ENCODE measurements at places on chromosomes 7 and 10.

DNA sequence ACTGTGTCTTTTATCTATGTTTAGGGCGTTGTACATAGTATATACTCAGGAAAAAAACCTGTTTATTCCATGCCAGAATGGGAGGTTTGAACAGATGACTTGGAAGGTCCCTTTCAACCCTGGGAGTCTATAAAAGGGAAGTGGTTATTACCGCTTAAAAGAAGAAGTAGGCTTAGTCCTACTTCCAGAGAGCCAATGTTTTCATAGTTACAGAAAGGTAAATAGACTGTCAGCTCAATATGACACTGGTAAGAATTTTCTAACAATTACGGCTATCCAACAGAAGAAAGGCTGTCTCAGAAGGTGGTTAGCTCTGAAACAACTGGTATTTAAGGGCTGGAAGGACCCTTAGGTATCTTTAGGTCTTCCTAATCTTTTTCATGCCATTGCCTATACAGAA, 1.1 kb upstream of the TFAM start:
- no peak for DNase-seq

DNA sequence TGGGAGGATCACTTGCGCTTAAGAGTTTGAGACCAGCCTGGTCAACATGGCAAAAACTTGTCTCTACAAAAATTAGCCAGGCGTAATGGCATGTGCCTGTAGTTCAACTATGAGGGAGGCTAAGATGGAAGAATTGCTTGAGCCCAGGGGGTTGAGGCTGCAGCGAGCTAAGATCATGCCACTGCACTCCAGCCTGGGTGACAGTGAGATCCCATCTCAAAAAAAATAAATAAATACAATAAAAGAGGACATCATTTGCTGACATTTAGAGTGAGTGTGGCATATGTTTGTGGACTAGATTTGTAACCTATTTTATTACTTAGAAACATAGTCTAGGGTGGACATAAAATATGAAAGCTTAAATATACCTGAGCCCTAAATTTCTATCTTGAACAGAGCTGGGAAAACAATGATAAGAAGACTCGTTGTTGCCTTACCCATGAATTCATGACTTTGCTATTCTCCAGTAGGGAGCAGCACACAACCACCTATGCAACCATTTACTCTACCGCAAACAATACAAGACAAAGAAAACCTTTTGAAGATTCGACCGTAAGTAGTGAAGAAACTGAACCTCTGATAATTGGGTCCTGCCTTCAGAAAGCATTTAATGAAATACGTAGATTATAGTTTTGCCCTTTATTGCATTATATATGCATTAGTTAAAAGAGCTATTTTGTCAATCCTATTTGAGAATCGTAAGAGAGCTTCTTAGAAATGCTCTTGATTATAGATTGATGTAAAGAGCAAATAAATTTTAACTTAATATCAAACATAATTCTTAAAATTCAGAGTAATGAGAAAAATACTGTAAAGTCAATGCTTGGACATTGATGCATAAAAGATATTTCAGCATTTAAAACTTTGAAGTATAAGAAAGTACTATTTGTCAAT, 83.5 kb downstream of the GNAT3 start:
- DNase-seq: no peak

- no peak for DNase-seq
Observed at GRCh38 chr7:111460695-111461094, 101.6 kb downstream of the IMMP2L start.

DNA sequence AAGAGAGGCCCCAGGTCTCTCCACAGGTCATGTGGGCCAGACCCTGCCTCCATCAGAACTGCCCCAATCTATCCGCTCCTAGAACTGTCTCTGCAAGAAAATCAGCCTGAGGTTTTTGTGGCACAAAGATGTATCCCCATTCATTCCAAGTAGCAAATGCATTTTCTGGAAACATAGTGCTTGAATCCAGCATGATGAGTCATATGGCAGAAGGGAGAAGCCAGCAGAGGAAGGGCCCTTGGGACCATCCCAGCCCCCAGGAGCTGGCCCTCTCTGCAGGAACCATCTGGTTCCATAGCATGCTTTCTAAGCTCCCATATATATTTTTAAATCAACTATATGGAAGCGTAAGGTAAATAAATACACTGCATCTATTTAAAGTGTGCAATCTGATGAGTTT, 563.2 kb downstream of the GALNT17 start:
- DNase-seq: no peak

DNA sequence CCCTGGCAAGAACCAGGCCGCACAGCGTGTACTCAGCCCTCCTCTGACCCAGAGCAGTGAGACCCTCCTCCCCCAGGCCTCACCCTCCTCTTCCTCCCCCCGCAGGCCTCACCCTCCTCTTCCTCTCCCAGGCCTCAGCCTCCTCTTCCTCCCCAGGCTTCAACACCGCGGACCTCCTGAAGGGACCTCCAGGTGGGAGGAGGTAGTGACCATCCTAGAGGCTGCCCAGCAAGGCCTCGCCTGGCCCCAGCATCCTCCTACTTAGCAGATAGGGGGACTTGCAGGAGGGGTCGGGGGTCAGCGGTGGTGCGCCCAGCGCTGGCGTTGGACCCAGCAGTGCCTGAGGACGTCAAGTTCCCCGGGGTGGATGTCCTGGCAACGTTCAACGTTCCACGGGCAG, 270.8 kb downstream of the ELFN1 start:
- no peak for DNase-seq

DNA sequence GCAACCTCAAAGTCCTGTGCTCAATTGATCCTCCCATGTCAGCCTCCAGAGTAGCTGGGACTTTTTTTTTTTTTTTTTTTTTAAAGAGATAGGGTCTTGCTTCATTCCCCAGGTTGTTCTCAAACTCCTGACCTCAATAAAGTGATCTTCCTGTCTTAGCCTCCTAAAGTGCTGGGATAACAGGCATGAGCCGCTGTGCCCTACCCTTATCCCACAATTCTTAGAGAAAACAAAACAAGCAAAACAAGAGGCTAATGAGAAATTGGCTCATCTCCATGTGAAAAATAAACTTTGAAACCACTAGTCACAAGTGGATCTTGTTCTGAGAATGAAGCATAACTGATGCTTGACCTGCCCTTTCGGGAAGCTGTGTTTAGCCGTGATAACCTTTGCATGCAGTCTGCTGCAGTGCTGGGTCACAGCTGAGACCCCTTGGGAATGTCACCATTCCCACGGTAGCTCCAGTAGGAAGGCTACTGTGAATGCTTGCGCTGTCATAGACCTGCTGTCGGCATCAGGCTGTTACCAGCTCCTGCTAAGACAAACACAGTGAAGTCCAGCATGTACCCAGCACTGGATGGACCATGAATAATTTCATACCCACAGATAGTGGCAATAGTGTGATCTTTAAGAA, 290.7 kb upstream of the KIAA1217 start:
- no peak for DNase-seq

DNA sequence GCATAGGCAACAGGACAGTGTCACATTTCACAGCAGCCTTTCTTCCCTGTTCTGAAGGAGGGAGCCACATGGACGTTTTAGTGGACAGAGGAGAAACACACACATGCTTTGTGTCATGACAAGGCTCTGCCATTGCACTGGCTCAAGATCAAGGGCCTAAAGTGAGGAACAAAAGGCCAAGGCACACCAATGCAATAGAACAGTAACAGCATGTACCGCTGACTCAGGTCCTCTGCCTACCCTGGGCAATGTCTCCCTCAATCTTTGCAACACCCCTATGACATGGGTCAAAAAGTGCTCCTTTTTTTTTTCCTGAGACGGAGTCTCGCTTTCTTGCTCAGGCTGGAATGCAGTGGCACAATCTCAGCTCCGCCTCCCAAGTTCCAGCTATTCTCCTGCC, 57.8 kb upstream of the SDK1 start:
- no peak for DNase-seq

DNA sequence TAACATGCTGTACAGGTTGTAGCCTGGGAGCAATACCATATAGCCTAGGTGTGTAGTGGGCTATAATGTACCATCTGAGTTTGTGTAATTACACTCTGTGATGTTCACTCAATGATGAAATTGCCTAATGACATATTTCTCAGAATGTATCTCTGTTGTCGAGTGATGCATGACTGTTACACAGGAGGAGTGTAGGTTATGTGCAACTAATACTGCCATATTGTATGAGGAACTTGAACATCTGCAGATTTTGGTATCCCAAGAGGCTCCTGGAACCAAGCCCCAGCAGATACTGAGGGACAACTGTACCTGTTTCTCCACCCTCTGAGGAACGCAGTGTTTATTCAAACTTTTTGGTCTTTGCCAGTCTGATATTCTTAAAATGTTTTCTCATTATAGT, 38.6 kb downstream of the NACAD start:
- no peak for DNase-seq

- no peak for DNase-seq
Observed at GRCh38 chr7:97871659-97872024, 566 bp downstream of the ASNS start.

DNA sequence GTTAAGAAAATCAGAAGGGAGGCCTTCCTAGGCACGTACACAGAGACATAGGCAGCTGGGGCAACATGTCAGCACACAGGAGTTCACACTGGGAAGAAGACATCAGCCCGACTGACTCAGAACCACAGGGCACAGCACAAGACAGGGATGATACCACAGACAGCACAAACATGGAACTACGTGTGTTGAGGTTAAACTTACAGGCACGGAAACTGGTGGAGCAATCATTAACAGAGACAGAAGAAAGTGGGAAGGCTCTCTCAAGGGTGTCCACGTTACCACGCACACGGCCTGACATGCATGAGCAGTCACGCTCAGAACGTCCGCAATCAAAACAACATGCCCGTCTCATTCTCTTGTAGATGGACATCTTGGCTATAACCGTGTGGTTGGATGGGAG, 636.4 kb downstream of the KCNMA1 start:
- DNase-seq: no peak

DNA sequence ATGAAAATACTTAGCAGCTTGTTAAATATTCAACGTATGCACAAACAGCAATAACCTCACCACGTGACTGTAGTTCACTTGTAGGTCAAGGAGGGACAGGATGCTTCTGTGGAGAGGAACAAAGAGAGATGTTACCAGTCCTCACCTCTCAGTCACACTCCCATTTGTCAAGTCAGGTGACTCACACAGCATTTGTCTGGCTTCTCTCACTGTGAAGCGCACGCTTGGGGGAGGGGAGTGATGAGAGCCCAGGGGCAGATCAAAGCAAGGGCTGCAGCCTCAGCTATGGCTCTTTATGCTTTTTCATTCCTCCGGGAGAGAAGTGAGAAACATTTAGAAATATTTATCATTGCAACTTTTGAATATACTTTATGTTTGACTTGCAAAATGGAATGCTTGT, 2.9 kb upstream of the RBM20 start:
- DNase-seq: no peak

GRCh38 chr7:876972-877311, 588 bp downstream of the GET4 start:
- DNase-seq: no peak

DNA sequence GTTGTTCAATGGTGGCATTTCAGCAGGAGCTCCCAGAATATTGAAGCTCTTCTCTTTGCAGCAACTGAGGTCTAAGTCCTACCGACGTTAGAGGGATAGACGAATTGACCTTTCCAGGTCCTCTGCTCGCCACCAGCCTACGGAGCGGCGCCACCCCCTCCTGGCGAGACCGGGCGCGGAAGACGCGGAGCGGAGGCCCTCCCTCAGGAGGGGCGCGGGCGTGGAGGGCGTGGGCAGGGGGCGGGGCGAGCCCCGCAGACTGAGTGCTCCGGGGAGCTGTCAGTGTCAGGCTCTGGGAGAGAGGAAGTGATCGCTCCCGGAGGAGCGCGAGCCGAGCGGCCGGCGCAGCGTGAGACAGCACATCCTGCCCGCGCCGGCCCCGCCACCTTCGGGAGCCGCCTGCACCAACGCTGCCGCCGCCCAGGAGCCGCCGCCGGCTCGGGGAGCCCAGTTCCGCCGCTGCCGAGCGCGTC, at the start of gene DYNC1I1:
DYNC1I1 (plus strand) TSS at position 257 of the 473 bp plus-strand sequence. CDS start 32,176 bp downstream, outside the sequence.
- peak; percentile 68 for DNase-seq

GRCh38 chr7:51317582-51317910, 937 bp upstream of the COBL start:
- no peak for DNase-seq

DNA sequence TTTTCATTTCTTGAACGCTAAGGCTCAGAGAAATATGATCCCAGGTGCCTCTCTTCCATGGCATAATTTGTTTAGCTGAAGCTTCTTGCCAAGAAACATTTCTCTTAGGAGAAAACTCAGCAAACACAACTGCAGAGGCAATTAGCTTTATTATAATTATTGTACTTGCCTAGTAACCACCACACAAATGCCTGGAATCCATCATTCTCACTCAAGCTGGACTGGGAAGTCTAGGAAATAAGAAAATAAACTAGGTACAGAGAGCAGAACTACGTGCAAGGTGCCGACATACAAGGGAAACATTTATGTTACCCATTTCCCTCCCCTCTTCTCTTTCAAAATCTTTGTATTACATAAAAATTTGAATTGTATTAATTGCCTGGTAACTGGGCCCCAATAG, 15.1 kb downstream of the SLC35B4 start:
- DNase-seq: no peak

GRCh38 chr7:18572154-18572553, 76.6 kb downstream of the HDAC9 start:
- no peak for DNase-seq

GRCh38 chr7:50332241-50333165, 28.0 kb downstream of the IKZF1 start:
- no peak for DNase-seq

DNA sequence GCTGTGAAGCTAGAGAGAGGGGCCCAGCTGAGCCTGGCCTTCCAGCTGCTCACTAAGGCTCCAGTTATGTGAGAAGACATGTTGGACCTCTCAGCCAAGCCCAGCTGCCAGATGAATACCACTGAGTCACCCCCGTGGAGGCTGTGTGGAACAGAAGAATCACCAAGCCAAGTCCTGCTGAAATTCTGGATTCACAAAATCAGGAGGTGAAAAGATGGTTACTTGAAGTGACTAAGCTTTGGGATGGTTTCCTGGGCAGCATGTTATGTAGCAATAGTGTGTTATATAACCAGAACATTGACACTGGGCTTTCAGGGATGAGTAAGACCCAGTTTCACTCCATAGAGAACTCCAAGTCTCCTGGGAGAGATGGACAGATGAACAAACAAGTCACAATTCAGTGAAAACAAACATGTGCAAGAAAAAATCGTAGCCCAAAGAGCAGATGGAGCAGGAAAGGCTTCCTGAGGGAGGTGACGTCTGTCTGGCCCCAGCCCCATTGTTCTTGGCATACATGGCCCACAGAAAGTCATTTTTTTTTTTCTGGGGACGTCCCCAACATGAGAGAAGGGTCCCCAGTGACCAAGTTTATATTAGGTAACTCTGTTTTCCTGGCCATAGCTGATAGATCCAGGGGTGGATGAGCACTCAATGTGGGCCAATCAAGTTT, 64.1 kb upstream of the PDZD8 start:
- no peak for DNase-seq

DNA sequence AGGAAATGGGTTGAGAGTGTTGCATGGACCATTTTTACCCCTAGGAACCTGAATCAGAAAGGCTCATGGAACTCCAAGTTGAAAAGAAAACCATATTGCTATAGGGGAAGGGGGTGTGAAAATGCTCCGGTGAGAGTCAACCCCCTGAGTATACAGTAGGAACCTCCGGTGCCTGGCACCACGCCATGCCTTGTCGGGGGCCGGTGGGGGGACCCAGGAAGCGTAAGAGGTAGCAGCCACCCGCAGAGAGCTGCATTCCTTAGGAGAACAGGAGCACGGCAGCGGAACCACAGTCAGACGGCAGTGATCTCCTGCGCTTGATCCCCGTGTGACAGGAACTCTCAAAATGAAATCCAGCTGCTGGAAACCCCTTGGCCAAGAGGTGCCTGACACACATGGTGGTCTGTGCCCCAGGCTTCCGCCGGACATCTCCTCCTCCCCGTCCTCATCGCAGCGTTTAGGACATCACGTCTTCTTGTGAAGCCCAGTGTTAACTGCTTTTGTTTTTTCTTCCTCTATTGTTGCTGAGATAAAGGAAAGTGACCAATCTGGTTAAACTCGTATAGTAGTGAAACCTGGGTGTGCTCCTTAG, 186.8 kb downstream of the CELF2 start:
- DNase-seq: no peak

Measured in HuH-7.5 (cell line).